HCT116 (cell line): ENCODE measurements at places on chromosomes 6 and 20. TPM values are rescaled to one million over a fixed set of nuclear protein-coding genes. Genes with fewer than 3 reads are reported as not detected.

DNA sequence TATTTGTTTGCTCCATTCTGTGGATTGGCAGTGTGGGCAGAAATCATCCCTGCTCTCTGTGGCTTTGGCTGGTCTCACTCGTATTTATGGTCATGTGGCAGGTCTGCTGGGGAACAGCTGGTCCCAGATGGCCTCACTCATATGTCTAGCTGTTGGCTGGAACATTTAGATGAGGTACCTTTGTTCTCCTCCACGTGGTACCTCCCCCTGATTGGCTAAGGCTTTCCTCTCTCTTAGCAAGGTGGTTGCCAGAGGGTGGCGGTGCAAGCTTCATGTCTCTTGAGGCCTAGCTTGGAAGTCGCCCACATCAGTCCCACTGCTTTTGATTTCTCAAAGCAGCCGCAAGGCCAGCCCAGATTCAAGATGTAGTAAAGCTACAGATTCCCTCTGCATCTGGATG lies 348.5 kb upstream of the BTBD3 start:
- H3K4me3 ChIP-seq: no peak overlapping the region
- H3K27ac ChIP-seq: no peak overlapping the region
- peaks cover 10% of the 10 kb centered on the region for H3K27me3 ChIP-seq
- H3K4me1 ChIP-seq: no peaks in the 10 kb centered on the region

- H3K4me3 ChIP-seq: no peak overlapping the region
- H3K27me3 ChIP-seq: no peaks in the 10 kb centered on the region
- DNase-seq: no peak
- H3K27ac ChIP-seq: no peak overlapping the region
- H3K36me3 ChIP-seq: no peaks in the 10 kb centered on the region
These were observed 112.7 kb downstream of the RTN4IP1 start for GRCh38 chr6:106516616-106517015.

DNA sequence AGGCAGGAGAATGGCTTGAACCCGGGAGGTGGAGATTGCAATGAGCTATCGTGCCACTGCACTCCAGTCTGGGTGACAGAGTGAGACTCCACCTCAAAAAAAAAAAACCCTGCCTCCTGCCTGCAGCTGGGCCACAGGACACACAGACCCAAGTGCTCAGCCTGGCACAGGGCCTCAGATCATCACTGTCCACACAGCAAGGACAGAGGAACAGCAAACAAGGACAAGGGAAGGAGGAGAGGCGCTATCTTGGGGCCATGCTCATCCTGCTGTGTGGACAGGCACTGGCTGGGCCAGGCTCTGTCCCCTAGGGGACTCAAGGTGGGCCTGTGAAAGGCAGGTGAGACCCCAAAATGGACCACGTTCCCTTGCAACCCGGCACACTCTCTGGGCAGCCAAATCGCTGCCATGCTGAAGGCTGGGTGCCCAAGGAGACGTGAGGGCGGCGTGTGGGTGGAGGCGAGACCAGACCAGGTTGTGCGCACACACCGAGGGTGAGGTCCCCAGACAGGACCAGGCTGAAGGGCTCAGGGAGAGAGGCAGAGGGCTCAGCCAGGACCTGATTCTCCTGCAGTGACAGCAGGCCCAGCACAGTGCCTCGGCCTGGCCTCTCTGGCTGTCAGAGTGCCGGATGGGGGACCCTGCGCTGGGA lies 9.1 kb downstream of the UCKL1 start:
- peaks cover 8% of the 10 kb centered on the region; the same call in 1 of the 2 replicates for H3K4me1 ChIP-seq
- no peak overlapping the region for H3K4me3 ChIP-seq
- peak overlapping the region; percentile 17; the same call in 1 of the 2 replicates for H3K27ac ChIP-seq
- DNase-seq: no peak

DNA sequence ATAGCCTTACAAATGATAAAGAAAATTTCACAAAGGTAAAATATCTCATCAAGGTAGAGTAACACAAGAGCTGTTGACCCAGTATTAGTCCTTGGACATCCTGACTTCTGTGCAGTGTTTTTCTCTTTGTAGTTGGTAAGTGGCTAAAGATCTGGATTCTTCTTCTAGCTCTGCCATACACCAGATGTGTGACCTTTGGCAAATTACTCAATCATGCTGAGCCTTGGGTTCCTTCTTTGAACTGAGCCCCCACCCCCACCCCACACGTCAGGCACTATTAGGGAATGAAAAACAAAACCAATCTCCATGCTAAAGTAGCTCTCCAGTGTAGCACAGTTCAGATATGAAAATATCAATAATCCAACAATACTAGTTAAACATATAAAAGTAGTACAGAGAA lies 15.1 kb upstream of the TRIM39 start:
- no peak overlapping the region for H3K27ac ChIP-seq
- no peak overlapping the region for H3K4me3 ChIP-seq

- no peaks in the 10 kb centered on the region for H3K27me3 ChIP-seq
- H3K4me1 ChIP-seq: no peaks in the 10 kb centered on the region
- H3K4me3 ChIP-seq: no peak overlapping the region
- no peak for DNase-seq
- no peaks in the 10 kb centered on the region for H3K36me3 ChIP-seq
- H3K27ac ChIP-seq: no peak overlapping the region
These were observed 89.8 kb upstream of the TENT5A start for GRCh38 chr6:81842254-81842653.

DNA sequence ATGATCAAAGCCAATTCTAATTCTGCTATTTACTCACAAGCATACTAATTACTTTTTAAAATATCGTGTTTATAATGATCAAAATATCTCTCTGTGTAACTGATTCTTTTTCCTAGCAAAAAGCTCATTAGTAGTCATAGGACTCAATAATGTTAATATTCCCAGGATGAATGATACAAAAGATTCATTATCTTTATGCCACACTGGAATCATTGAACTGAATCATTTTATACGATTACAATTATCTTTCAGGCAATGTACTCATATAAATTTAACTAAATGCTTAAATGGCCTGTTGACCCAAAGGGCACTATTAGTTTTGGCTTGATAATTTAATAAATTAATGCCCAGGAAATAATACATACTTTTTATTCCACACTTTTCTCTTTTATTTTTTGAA lies 96.3 kb downstream of the EYS start:
- no peak overlapping the region for H3K4me3 ChIP-seq
- H3K4me1 ChIP-seq: no peaks in the 10 kb centered on the region
- DNase-seq: no peak
- H3K36me3 ChIP-seq: no peaks in the 10 kb centered on the region

DNA sequence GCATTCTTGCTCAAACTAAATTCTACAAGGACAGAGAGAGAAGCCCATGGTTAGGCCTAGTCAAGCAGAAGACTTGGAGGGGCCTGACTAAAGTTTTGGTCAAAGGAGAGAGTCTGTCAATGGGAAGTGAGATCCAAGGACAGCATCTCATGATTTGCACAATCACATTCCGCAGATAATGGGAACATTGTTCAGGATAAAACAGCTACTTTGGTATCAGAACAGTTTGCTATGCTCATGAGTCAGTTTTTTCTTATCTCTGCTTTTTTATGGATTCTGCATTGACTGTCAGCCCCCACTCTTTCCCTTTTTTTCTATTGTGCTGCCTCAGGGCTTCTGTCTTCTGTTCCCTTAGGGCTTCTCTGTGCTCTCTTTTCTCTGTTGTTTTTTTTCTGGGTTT lies 28.6 kb downstream of the AKAP7 start:
- no peak for DNase-seq
- H3K4me3 ChIP-seq: no peak overlapping the region
- H3K36me3 ChIP-seq: no peaks in the 10 kb centered on the region
- H3K4me1 ChIP-seq: no peaks in the 10 kb centered on the region
- no peaks in the 10 kb centered on the region for H3K27me3 ChIP-seq

- no peaks in the 10 kb centered on the region for H3K4me1 ChIP-seq
- H3K36me3 ChIP-seq: no peaks in the 10 kb centered on the region
- no peak for DNase-seq
- no peak overlapping the region for H3K27ac ChIP-seq
These were observed 45.5 kb downstream of the E2F3 start for GRCh38 chr6:20447157-20447556.

DNA sequence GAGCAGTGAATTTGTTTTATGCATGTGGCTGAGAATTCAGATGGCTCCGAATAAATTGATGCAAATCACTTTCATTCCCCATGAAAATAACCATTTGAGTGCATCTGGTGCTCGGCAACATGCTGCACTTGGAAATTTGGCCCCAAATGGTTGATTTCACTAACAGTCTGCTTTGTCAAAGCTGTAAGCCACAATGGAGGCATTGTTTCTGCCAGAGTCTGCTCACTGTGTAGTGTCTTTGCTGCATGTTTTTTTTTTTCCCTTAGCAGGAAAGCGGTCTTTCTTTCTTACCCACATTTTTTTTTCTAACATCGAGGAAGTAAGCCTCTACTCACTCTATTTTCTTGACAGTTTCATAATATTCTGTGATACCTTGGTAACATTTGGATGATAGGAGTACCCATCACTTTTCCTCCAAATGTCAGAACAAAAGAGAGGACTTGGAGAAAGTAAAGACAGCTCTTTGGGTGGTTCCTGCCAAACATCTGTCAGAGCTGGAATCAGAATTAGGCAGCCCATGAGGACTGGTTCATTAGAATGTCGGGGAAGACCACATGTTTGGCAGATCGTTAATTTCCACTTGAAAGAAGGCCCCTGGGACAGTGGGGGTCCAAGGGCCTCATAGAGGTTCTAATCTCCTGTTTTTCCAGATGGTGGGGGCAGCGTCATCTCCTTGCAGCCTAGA lies 149.5 kb downstream of the DOK5 start:
- peaks cover 5% of the 10 kb centered on the region for H3K4me1 ChIP-seq
- no peaks in the 10 kb centered on the region for H3K36me3 ChIP-seq
- no peak overlapping the region for H3K4me3 ChIP-seq
- no peaks in the 10 kb centered on the region; the same call in 1 of the 2 replicates for H3K27me3 ChIP-seq

Gene ZC2HC1B
- not detected for total RNA-seq

Gene SPTLC3
- total RNA-seq: not detected

Gene TRIM10
- total RNA-seq: 0.98 TPM

Gene EYS
- not detected for total RNA-seq
